Activated T-cell treated with anti-CD3 and anti-CD28 coated beads for 1 hour (primary cell): ENCODE measurements at places on chromosomes 11 and 22.

GRCh38 chr11:86523738-86524619, 148.4 kb downstream of the ME3 start:
- DNase-seq = no peak

- no peak for DNase-seq
Observed at GRCh38 chr22:48489551-48490499, 1337.8 kb downstream of the BRD1 start.

DNA sequence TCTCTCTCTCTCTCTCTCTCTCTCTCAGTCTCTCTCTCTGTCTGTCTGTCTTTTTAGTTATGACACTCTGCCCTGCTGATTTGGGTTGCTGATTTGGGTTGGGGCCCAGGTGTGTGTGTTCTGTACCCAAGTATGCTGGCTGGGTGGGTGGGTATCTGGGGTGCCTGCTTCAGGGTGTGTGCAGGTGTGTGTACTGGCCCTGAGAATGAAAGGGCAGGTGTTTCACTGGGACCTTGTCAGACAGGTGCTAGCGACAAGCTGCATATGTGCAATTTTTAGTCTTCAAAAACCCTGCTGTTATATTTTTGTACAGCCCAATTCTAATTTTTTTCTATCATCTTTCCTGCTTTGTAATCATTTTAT, 943 bp downstream of the CSF2RB start:
- no peak for DNase-seq

DNA sequence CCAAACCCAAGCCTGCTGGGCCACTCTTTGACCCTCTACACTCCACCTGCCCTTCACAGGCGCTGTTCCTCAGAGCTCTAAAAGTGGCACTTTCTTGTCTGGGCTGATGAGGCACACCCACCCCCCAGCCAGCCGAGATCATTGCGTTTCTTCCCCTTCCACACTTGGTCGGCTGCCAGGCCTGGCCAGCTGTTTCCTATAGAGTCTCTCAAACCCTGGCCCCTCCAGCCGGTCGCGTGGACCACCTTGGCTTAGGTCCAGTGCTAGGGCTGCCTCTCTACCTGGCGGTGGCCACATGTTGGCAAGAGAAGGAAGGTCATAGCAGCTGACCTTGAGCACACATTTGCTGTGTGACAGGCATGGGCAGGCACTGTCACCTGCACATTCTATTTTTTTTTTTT, 60.6 kb downstream of the PPP6R2 start:
- no peak for DNase-seq

GRCh38 chr11:126136507-126136906, 73.8 kb upstream of the CDON start:
- no peak for DNase-seq

GRCh38 chr11:102559839-102560238, 29.3 kb upstream of the MMP7 start:
- DNase-seq = no peak
